ENCODE measurements at places on chromosomes 1 and 21.
A peak's percentile ranks its signal among the peaks of the same experiment; 100 is the strongest.

DNA sequence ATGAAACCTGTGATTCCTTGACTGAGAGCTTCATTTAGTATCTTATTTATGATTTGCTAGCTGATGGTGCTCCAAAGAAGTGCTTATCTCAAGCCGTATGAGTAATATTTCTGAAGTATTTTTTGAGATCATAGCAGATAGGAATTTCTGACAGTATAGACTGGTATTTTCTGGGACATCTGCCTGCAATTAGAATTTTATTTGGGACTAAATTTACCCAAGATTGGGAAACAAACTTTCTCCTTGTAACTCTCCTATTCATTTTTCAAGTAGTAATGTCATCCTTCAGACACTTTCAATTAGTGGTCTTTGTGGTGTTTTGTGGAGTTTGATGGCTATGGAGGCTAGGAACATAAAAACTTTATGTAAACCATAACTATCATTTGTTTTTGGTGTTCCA, 597.2 kb upstream of the ZP4 start:
- DNase-seq: no peak

- no peak for DNase-seq
Observed at GRCh38 chr1:20538760-20539551, 13.4 kb upstream of the FAM43B start.

- DNase-seq: no peak
Observed at GRCh38 chr1:153598309-153599172, 14.4 kb downstream of the S100A16 start.

DNA sequence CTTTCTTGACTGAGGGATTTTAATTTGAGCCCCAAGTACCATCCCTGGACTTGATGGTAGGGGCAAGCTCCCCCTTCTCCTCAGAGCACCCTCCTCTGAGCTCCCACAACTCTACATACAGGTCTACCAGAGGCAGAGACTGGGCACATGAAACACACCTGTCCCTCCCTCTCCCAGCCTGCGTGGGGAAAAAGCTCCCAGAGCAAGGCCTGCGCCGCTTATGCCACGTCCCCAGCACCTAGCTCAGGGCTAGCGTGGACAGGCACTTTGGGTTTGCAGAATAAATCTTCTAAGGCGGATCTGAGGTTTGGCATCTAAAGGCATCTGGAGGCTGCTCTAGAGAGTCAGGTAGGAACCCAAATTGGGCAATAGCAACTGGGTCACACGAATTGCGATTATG, 7.5 kb upstream of the KNCN start:
- DNase-seq: no peak

GRCh38 chr1:24727501-24728216, 17.6 kb upstream of the CLIC4 start:
- peak; percentile 15 for DNase-seq

GRCh38 chr1:236010443-236010842, 54.4 kb downstream of the NID1 start:
- DNase-seq: no peak

DNA sequence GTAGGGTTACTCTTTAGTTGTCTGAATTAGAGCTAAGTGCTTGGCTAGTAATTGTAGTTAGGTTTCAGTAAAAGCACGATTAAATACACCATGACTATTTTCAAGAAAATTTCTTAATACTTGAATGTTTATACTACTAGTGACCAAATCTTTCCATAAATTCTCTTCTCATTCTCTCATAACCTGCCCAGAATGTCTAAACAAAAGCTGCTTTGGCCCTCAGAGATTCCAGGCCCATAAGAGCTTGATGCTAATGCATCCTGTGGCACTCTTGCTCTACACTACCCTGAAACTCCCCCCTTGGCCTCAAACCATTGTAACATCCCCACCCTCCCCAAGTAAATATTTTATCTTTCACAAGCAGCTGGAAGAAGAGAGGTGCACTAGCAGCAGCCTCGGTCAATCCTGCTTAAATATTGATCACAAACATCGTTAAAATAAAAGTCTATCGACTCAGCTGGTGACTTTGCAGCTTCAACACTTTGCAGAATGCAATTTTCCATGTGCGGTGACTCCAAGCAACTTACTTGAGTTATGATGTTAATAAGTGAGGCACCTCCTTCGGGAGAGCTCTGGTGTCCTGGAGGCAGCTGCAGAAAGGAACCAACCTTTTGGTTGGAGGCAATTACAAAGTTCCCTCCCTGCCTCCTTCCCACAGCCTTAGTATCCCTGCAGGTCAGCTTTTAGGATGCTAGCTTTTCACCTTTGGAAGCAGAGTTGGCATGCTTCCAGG, 315.6 kb upstream of the PLXNA2 start:
- no peak for DNase-seq

DNA sequence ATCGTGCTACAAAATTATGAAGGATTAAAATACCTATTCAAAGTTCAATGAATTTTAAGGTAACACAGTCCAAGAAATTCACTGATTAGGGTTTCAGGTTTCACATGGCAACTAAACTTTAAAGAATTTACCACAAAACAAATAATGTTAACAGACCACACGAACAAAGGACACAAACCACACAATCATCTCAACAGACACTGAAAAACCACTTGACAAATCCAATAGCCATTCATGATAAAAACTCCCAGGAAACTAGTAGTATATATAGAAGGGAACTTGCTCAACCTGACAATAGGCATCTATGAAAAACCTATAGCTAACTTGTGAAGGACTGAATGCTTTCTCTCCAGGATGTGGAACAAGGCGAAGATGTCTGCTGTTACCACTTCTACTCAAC, 21.1 kb upstream of the SH2D5 start:
- DNase-seq: no peak

GRCh38 chr1:243582326-243582725, 267.7 kb downstream of the AKT3 start:
- DNase-seq: no peak

- peak; percentile 74 for DNase-seq
Observed at GRCh38 chr1:20896826-20897225, 109.7 kb upstream of the HP1BP3 start.

DNA sequence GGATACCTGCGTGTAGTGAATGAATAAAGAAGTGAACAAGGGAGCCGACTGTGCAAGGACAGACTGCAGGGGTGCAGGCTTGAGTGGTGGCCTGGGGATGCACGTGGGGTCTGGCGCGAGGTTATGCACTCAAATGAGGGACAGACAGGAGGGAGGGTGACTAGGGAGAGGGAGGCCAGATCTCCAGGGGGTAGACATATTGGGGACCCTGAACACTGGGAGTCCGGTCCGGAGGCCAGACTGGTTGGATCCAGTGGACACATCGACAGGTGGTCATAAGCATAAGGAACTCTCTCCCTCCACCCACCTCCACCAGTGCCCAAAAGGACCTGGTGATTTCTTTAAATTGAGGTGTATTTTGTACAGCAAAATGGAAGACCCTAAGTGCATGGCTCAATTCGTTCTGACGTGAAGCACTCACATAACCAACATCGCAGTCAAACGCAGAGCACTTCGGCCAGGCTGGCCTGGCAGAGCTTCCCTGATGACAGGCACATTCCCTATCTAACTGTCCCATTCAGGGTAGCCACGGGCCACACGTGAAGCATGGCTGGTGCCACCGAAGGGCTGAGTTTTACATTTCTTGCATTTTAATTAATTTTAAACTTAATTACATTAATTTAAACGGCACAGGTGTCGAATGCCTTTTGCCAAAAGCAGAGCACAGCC, 14.0 kb downstream of the WNT3A start:
- no peak for DNase-seq

DNA sequence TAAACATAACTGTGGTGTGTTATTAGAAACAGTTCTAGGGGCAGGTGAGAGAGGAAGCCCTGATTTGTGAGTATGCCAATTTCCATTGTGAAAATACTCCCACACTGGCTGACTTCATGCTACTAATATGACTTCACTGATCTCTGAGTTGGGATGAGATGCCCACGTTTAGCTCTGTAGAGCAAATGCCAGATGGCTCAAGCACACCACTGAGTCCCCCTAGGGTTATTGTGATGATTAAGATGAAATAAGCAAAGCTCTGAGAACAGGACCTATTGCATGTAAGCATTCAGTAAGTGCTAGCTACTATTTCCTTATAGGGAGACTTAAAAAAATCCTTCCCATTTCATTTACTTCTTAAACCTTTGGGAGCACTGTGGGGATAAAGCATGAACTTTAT, 117.6 kb downstream of the CENPF start:
- no peak for DNase-seq

GRCh38 chr1:218444588-218444987, 99.5 kb downstream of the TGFB2 start:
- DNase-seq: no peak

GRCh38 chr1:89578151-89578550, 53.5 kb downstream of the LRRC8B start:
- no peak for DNase-seq

- no peak for DNase-seq
Observed at GRCh38 chr1:230212405-230212936, 145.4 kb downstream of the GALNT2 start.

DNA sequence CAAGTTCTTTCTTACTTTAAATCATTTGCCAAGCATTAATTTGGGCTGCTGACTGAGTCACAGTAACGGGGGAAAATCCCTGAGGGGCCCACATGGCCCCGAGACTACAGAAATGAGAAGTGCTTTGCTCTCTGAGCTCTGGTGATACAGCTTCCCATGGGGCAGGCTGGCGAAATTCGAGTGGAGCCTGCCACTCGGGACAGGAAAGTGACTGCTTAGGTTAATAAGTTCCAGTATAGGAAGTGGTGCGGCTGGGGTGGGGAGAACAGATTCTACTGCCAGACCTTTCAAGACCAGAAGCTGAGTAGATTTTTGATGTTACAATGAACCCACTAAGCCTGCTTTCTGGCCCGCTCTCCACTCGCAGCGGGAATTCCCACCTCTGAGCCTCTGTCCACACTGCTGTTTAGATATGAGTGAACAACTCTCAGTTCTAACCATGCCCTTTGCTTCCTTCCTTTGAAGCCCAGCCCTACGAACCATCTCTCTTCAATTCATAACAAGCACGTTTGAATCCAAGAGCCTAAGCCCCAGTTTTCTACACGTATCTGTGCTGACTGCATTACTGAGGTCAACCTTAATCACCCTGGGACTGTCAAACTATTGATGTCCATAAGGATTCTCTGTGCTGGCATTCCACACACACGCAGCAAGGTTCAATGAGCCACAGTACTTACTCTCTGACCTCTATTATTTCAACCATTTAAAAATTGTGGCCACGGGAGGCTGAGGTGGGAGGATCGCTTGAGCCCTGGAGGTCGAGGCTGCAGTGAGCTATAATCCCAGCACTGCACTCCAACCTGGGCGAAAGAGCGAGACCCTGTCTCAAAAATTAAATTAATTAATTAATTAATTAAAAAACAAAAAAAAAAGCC, 9.6 kb downstream of the ZBTB17 start:
- peak; percentile 10 for DNase-seq

DNA sequence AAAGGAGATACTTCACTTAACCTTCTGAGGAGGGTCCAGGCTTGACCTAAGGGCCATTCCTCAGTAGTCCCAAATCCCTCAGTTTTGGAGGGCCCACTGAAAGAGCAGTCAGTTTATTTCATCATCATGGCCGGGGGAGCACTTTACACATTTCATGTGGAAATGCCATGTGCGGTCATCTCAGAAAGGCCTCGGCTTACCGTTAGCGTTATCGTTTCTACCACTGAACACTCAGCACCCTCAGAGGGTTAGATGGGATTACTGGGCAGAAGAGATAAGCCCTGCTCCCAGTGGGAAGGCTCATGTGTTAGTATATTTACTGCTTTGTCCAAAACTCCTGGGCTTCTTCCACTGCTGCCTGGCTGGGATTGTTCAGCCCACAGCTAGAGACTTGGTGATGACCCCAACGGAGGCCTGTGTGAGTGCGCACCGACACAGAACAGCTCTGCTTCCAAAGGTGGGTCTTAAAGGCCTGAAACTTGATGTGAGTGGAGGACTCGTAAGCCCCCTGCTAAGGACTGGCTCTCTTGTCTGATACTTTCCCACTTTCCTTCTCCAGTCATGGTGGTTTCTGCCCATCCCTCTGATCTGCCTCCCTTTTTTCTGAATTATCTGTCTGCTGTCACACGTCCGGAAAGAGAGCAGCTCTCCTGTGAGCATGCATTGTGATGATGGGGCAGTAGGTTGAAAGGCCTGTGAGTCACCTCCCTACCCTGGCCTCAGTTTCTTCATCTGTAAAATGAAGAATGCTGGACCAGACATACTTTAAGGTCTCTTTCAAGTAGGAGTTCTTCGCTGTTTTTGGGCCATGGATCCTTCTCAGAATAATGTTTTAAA, 284.5 kb downstream of the ASTN1 start:
- DNase-seq: no peak

GRCh38 chr1:234926264-234926558, 202.4 kb downstream of the TOMM20 start:
- no peak for DNase-seq

DNA sequence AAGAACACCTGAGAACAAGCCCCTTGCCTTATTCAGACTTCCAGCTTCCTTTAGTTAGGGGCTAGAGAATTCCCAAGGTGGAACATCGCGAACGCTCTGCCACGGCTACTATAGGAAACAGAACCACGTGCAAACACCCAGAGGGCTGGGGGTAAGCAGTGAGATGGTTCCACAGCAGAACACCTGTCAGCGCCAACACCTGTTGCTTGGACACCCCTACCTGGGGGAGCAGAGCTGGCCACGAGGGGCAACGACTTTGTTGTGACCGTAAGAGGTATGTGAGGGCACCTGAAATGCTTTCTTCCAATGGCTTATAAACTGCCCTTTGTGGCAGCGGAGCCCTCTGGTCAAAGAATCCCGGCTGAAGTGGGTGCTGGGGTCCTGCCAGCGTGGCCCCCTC, 50.7 kb downstream of the MRPL37 start:
- DNase-seq: no peak

- peak; percentile 74 for DNase-seq
Observed at GRCh38 chr1:39394598-39394997, 96.8 kb upstream of the BMP8A start.

GRCh38 chr1:153777648-153778047, 2.4 kb downstream of the SLC27A3 start:
- no peak for DNase-seq

DNA sequence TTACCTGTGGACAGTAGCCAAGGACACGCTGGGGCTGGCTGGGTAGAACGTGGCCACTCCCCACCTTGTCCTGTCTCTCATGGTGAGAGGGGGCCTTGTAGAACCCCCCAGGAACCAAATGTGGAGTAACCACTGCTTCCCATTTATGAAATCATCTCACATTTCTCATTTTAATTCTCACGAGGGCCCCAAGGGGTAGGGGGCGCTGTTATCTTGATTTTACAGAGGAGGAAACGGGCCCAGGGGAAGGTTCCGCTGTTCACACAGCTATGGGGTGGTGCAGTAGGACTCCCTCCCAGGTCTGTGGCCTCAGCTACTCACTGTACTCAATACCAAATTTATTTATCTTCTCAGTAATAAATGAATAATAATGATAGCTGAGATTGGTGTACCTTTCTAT, 5.5 kb downstream of the SMPDL3B start:
- DNase-seq: peak; percentile 37

- no peak for DNase-seq
Observed at GRCh38 chr1:50038237-50038809, 14.6 kb upstream of the AGBL4 start.

DNA sequence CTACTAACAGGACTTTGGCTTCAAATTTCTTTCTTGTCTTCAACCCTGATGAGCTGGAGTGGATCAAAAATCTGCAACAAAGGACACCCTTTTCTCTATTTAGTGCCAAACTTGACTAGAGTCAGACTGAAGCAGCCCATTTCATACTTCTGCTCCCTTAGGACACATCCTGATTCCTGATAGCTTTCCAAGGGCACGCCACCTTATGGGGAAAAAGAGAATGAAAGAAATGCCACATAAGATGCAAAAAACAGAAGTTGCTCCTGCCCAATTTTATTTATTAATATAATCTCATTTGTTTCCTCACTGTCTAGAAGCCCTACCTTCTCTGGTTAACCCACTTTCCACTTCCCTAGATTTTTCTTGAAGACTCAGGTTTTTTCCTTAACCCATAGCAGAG, 72.7 kb upstream of the NBPF4 start:
- peak; percentile 2 for DNase-seq
